ENCODE measurements at places on chromosomes 6 and 20.

DNA sequence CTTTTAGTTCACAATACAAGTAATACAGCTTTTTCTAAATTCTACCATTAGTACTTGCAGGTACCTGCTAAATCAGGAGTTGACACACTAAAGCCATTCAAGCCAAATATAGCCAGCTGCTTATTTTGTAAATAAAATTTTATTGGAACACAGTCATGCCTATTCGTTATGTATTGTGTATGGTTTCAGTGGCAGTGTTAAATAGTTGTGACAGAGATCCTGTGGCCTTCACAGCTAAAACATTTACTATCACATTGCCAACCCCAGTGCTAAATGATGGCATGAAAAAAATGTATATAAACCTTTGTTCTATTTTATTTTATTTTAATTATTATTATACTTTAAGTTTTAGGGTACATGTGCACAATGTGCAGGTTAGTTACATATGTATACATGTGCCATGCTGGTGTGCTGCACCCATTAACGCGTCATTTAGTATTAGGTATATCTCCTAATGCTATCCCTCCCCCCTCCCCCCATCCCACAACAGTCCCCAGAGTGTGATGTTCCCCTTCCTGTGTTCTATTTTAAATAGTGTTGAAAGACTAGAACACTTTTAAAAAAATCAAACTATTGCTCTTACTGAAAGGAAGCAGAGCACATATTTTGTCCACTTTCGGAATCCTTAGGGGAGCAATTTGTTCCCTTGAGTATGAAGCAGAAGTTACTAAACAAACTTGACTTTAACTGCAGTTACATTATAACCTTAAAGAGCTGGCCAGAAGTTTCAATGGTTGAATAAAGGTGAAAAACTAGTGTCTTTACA, 115.7 kb downstream of the PRIM2 start:
- no peak for DNase-seq

GRCh38 chr20:801678-802077, 31.8 kb upstream of the FAM110A start:
- no peak for DNase-seq

DNA sequence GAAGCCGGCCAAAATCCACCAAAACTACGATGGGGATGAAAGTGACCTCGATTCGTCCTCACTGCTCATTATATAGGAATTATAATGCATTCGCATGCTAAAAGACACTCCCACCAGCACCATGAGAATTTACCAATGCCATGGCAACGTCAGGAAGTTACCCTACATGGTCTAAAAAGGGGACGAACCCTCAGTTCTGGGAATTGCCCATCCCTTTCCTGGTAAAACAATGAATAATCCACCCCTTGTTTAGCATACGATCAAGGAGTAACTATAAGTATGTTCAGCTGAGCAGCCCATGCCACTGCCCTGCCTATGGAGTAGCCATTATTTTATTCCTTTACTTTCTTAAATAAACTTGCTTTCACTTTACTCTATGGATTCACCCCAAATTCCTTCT, 20.1 kb upstream of the FAM110A start:
- DNase-seq = no peak

DNA sequence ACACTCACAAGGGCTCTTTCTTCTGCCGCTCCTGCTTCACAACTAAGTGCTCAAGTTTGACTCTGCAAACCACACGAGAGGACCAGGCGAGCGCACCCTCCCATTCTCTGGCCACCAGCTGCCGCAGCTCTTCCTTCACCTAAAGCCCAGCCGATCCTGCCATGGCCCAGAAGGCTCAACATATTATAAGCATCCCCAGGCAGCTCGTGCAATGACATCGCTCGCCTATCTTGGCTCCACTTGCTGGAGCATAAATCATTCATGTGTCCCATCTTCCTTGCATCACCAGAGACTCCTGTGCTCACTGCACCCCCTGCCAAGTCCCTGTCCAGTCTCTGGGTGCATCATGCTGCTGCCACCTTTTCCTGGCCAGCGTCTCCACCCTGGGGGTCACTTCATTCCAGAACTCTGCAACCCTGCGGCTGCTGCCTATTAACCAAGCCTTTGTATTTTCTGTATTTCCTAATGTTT, 59.0 kb downstream of the PSMG4 start:
- no peak for DNase-seq

GRCh38 chr6:152050451-152051195, 243.1 kb downstream of the ESR1 start:
- no peak for DNase-seq

- no peak for DNase-seq
Observed at GRCh38 chr6:15793826-15794225, 131.0 kb upstream of the DTNBP1 start.

- DNase-seq = no peak
Observed at GRCh38 chr6:110378552-110378951, 20.4 kb upstream of the METTL24 start.

DNA sequence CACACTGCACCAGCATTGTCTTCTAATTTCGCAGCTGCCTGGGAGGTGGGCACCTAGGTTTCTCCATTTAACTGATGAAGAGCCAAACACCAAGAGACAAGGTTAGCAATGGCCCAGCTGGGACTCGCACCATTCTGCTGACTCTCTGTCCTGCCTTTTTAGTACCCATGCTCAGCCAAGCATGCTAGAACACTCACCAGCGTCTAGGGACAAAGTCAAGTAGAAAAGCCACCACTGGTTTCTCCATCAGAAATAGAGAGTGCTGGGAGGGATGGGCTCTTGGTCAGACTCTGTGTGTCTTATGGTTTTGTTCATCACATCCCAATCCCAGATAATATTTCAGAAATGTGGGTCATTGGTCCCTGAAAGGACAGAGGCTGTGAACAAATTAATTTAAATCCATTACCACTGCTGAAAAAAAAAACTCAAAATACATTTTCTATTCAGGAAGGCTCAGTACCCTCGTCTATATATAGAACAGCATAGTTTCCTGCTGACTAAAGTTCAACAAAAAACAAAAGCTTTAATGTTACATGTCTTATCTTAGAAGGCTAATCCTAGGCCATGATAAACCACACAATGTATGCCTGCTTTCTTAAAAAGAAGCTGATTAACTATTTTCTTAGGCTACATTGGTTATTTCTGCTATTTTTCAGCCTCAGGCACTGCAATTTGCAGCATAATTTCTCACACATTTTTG, 111.0 kb downstream of the TBC1D7 start:
- DNase-seq = no peak

DNA sequence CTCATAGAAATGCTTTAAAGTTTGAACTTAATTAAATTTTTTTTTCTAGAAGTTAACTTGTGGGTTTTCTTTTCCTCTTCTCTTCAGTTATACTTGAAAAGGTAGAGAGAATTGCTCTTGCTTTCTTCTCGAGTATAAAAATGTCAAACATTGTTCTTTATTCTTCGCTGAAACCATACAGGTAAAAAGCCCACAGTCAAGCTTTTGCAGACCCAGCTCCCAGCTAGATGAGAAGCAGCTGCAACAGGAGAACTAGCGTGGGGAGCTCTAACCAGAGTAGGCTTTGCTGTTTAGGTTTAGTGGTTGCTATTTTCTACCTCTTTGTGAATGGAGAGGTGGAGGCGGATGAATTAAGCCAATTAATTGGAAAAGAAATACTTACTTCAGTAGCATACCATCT, 102.7 kb downstream of the JARID2 start:
- DNase-seq = no peak

GRCh38 chr6:154249499-154250298, 106.9 kb downstream of the IPCEF1 start:
- DNase-seq = no peak

GRCh38 chr6:31718265-31718664, 3.1 kb downstream of the LY6G6D start:
- DNase-seq = no peak

DNA sequence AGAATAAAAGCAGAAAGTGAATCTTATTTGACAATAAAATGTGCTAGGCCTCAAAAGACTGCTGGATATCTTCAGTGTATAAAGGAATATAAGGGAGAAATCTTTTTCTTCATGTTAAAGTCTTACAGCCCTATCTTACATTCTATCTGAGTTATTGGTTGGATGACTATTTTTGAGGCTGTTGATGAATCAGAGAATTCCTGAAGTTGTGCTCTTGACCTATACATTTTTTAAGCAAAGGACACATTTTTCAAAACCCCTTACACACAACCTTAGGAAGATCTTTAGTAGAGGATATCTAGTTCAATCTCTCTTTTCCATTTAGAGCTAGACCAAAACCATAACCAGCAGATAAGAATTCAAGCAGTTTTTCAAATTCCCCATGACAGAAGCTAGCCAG, 10.9 kb upstream of the CGA start:
- DNase-seq = no peak

GRCh38 chr6:8839626-8840025, 404.3 kb upstream of the SLC35B3 start:
- DNase-seq = no peak

- no peak for DNase-seq
Observed at GRCh38 chr6:161301338-161301737, 27.5 kb upstream of the AGPAT4 start.

- DNase-seq = peak; percentile 92
Observed at GRCh38 chr6:37818536-37819176, 871 bp upstream of the ZFAND3 start.

GRCh38 chr6:37612475-37612874, 85.2 kb downstream of the MDGA1 start:
- no peak for DNase-seq

DNA sequence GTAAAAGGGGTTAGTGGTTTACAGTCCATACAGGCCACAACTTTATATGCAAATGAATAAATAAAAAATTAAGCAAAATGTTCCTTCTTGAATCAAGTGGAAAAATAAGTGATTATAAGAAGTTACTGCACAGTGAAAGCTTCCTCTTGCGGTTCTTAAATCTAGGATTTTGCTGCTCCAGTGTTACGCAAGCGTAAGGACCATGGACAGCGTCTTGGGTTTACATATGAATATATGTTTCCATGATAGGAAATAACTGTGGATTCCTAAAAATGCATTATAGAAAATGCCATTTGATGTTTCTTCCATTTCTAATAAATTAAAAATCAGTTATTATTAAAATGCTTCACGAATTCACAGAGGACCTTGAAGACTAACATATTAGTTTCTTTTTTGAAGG, 176.6 kb upstream of the POU3F2 start:
- no peak for DNase-seq

- DNase-seq = no peak
Observed at GRCh38 chr6:44841829-44842228, 454.3 kb downstream of the CDC5L start.

DNA sequence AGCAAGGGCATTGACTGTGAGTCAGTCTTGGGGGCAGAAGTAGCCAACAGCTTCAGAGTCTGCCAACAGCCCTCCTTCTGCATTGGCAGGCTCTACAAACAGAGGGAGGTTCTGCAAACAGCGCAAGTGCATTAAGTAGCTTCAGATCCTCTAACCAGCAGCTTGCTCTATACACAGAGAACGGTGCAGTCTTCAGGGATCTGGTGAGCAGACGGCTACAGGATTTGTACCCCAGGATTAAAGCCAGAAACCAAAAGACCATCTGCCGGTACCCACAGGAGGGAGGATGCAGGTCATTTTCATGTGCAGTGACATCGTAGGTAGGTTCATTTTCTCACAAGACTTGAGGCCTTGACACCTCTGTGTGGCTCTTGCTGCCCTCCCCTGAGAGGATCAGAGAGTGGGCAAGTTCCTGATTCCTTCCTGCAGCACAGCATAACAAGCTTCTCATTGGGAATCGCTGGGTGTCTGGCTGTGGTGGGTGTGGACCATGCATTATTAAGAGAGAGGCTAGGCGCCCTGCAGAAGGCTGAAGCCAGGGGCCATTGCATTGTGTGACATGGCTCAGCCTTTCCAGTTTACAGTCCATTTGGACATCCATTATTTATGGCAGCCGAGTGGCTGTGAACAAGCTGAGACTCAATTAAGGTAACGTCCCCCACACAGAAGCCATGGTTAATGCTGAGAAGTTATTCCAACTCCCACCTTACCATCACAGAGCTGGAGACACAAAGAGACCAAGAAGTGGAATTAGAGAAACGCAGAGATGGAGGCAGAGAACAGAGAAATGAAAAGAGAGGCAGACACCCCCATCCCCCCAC, 250.0 kb downstream of the LRFN2 start:
- no peak for DNase-seq

DNA sequence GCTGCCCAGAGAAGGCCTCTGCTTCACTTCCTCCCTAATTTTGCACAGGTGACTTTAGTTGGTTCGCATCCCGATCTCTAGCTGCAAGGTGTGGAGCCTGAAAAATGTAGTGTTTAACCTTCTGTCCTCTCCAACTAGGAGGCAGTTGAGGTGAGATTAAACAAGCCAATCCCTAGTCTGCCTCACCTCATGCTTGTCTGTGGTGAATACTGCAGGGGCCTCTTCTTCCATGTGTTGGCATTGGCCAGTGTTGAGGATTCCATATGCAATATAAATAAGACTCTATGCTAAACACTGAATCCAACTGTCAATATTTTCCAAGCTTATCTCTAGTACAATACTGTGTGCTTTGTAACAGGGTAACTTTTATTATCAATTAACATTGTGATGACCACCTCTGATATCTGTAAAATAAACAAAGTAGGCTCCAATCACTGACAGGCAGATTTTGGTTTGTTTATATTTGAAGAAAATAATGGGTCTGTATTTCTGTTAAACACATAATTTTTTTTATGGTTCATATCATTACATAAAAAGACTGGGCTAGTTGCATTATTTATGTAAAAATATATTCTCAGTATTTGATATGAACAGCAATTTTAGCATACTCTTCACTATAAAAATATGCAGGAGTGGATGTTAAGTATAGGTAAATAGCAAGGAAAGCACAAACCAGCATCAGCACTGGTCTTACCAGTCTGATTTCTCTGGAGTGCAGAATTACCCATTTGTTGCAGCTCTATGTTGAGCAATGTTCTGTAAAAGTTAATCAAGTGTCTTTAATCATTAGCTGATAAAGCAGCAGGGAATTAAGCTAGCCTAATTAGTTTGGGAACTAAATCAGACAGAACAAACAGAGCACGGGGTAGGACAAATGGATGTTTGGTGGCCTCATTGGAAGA, 74.0 kb downstream of the ANKRD6 start:
- DNase-seq = no peak

GRCh38 chr6:165704045-165704748, 41.2 kb upstream of the PDE10A start:
- DNase-seq = no peak

- DNase-seq = no peak
Observed at GRCh38 chr6:74557236-74557635, 648.6 kb downstream of the COL12A1 start.

GRCh38 chr6:30847421-30847970, 36.8 kb upstream of the DDR1 start:
- DNase-seq = no peak

GRCh38 chr6:127630800-127631199, 53.8 kb downstream of the C6orf58 start:
- no peak for DNase-seq

DNA sequence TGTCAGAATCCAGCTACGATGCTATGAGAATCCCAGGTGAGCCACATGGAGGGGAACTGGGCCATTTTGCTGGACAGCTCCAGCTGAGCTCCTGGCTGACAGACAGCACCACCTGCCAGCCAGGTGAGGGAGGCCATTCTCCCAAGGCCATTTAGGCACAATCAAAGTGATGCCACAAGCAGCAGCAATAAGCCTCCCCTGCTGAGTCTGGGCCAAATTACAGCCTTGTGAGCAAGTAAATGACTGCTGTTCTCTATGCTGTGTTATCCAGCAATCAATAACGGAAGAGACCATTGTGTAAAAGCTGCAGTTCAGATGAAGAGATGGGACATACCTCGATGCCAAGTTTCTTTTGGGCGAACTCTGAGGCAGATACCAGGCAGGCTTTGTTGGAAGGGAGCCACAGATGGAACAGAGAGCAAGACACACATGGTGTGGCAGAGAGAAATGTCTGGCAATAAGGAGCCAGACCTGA, 14.0 kb upstream of the SCGN start:
- no peak for DNase-seq

All from T-helper 1 cell (primary cell).